M059J (cell line): ENCODE measurements at places on chromosomes 1 and 21. TPM values are rescaled to one million over a fixed set of nuclear protein-coding genes. Genes with fewer than 3 reads are reported as not detected.

Gene TBX19
- 0.54 and 1.1 TPM in 2 replicates for total RNA-seq

Gene CD52
- not detected in 2 replicates for total RNA-seq

Gene CR2
- not detected in 2 replicates for total RNA-seq

Gene TSPEAR
- not detected in 2 replicates for total RNA-seq

Gene PTPN22
- total RNA-seq = 1.7 and 1.9 TPM in 2 replicates

Gene SRSF4
- 48.7 and 64.1 TPM in 2 replicates for total RNA-seq

Gene GCSAML
- total RNA-seq = 0.42 and 0.84 TPM in 2 replicates

Gene C1orf210
- not detected in 2 replicates for total RNA-seq
